Motor neuron (in vitro differentiated cells): ENCODE measurements at places on chromosomes 3 and 15. TPM values are rescaled to one million over a fixed set of nuclear protein-coding genes. Genes with fewer than 3 reads are reported as not detected.

Gene GPR176
- 10.8 and 12.3 TPM in 2 replicates for total RNA-seq

Gene PPP1R14D
- total RNA-seq = not detected in 2 replicates

Gene RNU5B-1
- total RNA-seq = under 0.01 TPM in 2 replicates

Gene EPB42
- 1.2 TPM in 1 of 2 replicates, not detected in the other for total RNA-seq

Gene GHSR
- total RNA-seq = 0.16 TPM in 1 of 2 replicates, not detected in the other

Gene SLC35G2
- total RNA-seq = 4.7 and 5.2 TPM in 2 replicates

Gene GP5
- 0.05 and 0.11 TPM in 2 replicates for total RNA-seq

Gene ROPN1
- 0.18 and 0.52 TPM in 2 replicates for total RNA-seq

Gene C3orf62
- 2.0 and 3.7 TPM in 2 replicates for total RNA-seq

Gene CCDC51
- total RNA-seq = 27.6 and 28.7 TPM in 2 replicates

Gene ARNT2
- 10.8 and 11.2 TPM in 2 replicates for total RNA-seq

Gene LARP6
- total RNA-seq = 13.9 and 15.4 TPM in 2 replicates

Gene ATP10A
- 2.6 and 3.0 TPM in 2 replicates for total RNA-seq

Gene GOLGA8J
- 0.13 and 0.14 TPM in 2 replicates for total RNA-seq

Gene VPS33B
- 16.5 and 18.9 TPM in 2 replicates for total RNA-seq

Gene CD200R1
- total RNA-seq = 0.06 and 0.11 TPM in 2 replicates

Gene C3orf22
- 0.15 and 0.22 TPM in 2 replicates for total RNA-seq

Gene HRH1
- 0.14 and 0.26 TPM in 2 replicates for total RNA-seq

Gene KCNH8
- total RNA-seq = 3.9 and 4.1 TPM in 2 replicates

Gene PIERCE2
- 10.9 and 12.8 TPM in 2 replicates for total RNA-seq

Gene C3orf20
- 0.43 and 0.44 TPM in 2 replicates for total RNA-seq

Gene GNAT1
- total RNA-seq = 0.31 TPM in 1 of 2 replicates, not detected in the other

Gene PRSS50
- total RNA-seq = 0.27 TPM in 1 of 2 replicates, not detected in the other

Gene RETNLB
- total RNA-seq = 0.70 TPM in 1 of 2 replicates, not detected in the other

Gene BMF
- total RNA-seq = 1.5 and 2.0 TPM in 2 replicates

Gene GPR27
- total RNA-seq = 0.31 and 1.1 TPM in 2 replicates

Gene LAMB2
- 183 and 217 TPM in 2 replicates for total RNA-seq

Gene ACKR4
- total RNA-seq = 1.7 and 3.2 TPM in 2 replicates

Gene SPINK8
- total RNA-seq = not detected in 2 replicates

Gene CFAP20DC
- 3.1 and 4.8 TPM in 2 replicates for total RNA-seq

Gene ZDHHC3
- total RNA-seq = 32.9 and 34.6 TPM in 2 replicates

Gene FRMD5
- 2.4 and 3.3 TPM in 2 replicates for total RNA-seq

Gene MST1R
- total RNA-seq = 1.3 and 2.1 TPM in 2 replicates

Gene ECE2
- 0.21 and 0.82 TPM in 2 replicates for total RNA-seq

Gene FETUB
- not detected in 2 replicates for total RNA-seq

Gene RTP4
- total RNA-seq = 0.28 and 0.49 TPM in 2 replicates

Gene CA12
- 5.8 and 6.0 TPM in 2 replicates for total RNA-seq

Gene CD200
- total RNA-seq = 1.0 TPM in 1 of 2 replicates, not detected in the other

Gene RAB5A
- 39.6 and 46.6 TPM in 2 replicates for total RNA-seq

Gene IMPG2
- 0.36 and 0.77 TPM in 2 replicates for total RNA-seq

Gene EPHA3
- 35.5 and 36.0 TPM in 2 replicates for total RNA-seq

Gene NLGN1
- 20.7 and 22.3 TPM in 2 replicates for total RNA-seq
